Activated CD4-positive, CD25-positive, alpha-beta regulatory T cell treated with anti-CD3 and anti-CD28 coated beads, Interleukin-2, amount 50 U/mL, for 72 hours (primary cell): ENCODE measurements at places on chromosomes 5 and 9.

DNA sequence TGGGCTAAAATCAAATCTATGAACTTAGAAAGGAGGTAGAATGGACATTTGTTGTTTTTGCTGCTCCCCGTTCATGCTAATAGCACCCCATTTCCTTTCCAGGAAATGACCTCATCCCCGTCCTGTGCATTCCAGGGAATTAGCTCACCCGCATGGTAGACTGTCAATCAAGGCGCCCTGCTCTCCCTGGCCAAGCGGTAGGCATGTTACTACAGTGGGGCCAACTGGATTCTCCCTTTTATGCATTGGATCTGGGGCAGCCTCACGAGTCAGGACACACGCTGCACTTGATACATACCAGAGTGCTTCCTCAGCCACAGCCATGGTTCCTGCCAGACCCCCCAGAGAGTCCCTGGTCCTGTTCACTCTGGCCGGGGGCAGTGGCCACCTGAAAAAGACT is 111.0 kb upstream of the PTCH1 start:
- DNase-seq = no peak

DNA sequence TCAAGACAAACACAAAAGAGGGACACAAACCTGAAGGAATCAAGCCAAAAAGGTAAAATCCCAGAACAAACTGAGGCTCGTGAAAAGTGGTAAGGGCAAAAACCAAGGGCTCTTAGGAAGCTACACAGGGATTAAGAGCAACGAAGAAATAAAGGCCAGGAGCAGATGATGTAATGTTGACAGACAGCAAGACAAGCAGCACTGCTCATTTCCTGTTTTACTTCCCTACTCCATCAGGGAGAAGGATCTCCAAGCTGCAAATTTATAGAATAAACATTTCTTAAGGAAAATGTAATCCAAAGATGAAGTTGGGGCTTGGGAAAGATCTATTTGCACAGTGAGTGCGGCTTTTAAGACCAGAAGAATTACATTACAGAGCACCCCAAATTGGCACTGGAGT is 182.3 kb upstream of the MAP1B start:
- DNase-seq = no peak

- DNase-seq = no peak
Observed at GRCh38 chr9:37936965-37937364, 33.0 kb upstream of the SLC25A51 start.

DNA sequence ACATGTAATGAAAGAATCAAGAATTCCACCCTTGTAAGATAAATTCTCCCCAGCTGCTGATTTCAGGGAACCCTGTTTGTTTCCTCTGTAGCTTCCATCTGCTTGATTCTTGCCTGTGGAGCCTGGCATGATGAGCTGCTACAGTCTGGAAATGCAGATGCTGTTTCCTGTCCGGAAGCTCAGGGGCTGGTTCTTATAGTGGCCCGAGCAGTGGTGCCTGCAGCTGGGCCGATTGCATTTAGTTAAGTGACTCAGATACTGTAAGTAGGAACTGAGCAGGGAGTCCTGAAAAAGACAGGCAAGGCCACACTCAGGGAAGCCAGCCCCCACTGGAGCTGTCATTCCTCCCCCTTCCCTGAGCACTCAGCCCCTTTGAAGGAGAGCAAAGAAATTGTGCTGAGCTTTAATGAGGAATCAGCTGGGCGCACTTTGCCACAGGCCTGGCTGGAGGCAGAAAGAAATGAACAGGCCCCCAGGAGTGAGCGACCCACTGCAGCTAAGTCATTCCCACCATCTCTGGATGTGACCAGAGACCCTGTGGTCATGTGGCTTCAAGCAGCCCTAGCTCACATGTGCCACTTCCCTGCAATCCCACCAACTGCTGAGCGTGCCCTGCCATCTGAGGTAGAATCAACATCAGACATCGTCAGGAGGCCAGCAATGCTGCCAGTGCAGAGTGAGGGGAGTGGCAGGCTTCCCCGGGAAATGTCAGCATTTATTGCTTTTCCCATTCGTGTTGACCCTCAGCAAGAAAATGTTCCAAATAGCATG is 206.0 kb upstream of the WWC1 start:
- no peak for DNase-seq

DNA sequence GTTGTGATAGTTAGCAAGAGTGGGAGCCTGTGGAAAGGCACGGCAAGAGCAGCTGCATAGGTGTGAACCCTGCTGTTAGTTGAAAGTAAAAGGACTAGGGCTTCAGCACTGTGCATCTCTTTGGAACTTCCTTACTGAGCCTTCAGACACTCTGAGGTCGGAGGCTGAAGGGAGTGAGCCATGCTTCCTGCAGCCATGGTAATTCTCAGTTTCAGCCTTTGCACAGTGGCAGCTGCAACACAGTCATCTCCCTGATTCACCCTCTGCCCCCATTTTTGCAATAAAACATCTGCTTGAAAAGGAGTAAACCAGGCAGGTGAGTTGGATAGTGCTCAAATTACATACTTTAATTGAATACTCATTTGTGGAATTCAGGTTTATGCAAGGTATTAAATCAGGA is 6.5 kb upstream of the TLE4 start:
- no peak for DNase-seq

GRCh38 chr9:136437839-136438547 is 1.7 kb downstream of the INPP5E start:
- DNase-seq = no peak

DNA sequence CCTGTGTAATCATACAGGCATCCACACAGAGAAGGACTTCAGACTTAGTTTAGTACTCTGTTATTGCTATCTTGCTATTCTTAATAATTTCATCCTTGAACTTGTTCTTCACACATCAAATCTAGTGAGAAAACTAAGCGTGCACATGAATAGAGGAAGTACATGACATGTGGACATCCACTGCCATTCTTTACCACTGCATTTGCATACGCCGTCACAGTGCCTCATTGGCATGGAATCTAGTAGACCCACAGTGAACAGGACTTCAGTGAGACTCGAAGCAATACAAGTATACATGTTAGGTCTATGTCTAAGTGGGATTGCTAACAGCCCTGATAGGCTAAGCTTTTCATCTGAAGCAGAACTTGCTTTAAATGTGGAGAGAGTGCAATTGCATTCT is 592.1 kb downstream of the TLE4 start:
- no peak for DNase-seq

DNA sequence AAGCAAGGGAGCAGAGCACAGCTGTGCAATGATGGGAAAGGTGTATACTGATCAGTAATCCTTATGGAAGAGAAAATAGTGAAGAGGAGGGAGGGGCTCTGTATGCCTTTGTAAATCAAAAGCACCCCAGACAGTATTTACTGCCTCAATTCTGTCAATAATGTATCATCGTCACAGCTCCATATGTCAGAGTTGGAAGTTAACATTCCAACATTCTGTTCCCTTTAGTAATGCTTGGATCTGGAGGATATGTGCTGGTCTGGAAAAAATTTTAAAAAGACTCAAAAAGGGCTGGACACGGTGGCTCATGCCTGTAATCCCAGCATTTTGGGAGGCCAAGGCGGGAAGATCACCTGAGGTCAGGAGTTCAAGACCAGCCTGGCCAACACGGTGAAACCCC is 310.4 kb downstream of the ACTL7B start:
- no peak for DNase-seq

DNA sequence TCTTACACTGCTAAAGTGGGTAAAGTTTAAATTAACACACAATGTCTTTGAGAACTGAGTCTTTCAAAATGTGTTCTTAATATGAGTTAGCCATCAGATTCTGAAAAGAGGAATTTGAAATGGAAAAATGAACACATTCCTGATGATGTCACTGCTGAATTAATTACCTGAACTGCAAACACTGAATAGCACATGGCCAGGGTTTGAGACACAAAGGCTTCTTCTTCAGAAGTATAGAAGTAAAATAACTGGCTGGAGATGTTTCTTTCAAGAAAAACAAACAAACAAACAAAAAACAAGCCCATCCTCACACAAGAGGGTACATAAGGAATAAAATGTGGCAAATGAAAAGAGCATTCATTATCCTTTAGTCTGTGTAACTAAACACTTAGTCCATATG is 7.1 kb downstream of the GLIS3 start:
- no peak for DNase-seq

GRCh38 chr9:21443849-21444625 is 3.8 kb downstream of the IFNA1 start:
- no peak for DNase-seq

DNA sequence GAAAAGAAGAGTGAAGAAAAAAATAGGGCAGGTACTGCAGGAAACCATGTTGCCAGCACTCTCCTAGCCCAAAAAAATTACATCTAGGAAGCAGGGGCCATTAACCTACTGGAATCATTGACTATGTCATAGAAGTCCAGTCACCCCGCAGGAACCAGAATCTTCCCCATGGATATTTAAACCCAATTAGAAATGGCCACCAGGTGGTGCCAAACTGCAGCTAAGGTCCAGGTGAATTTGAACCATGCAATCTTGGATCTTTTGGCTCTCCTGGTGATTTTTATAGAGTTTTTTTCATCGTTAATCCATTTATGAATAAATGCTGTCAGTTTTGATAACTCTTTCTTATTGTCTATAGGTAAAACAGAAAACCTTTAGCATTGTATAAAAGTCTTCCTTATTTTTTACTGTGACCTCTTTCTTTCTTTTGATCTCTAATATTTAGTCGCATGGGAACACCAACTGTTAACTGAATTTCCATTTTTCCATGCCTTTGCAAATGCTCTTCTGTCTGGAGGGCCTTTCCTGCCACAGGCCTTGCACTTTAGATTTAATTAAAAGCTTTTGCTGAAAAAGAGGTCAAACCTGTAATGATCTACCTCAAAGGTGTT is 147.5 kb upstream of the FGF10 start:
- DNase-seq = no peak

DNA sequence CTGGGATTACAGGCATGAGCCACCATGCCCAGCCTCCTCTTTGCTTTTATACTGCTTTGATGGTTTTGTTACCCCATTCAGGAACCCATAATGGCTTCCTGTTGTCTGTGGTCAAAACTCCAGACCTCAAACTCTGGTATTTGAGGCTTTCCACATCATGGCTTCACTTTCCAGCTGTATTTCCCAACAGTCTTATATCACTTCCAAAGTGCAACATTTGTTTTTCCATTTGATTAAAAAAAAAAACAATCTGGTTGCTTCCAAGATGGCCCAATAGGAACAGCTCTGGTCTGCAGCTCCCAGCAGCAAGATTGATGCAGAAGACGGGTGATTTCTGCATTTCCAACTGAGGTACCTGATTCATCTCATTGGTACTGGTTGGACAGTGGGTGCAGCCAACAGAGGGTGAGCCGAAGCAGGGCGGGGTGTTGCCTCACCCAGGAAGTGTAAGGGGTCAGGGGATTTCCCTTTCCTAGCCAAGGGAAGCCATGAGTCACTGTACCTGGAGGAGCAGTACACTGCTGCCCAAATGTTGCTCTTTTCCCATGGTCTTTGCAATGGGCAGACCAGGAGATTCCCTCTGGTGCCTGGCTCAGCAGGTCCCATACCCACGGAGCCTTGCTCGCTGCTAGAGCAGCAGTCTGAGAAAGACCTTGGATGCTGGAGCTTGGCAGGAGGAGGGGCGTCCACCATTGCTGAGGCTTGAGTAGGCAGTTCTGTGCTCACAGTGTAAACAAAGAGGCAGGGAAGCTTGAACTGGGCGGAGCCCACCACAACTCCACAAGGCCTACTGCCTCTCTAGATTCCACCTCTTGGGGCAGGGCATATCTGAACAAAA is 458.4 kb downstream of the KDM4C start:
- peak; percentile 37 for DNase-seq

GRCh38 chr9:124520206-124520596 is 13.0 kb upstream of the NR5A1 start:
- no peak for DNase-seq

DNA sequence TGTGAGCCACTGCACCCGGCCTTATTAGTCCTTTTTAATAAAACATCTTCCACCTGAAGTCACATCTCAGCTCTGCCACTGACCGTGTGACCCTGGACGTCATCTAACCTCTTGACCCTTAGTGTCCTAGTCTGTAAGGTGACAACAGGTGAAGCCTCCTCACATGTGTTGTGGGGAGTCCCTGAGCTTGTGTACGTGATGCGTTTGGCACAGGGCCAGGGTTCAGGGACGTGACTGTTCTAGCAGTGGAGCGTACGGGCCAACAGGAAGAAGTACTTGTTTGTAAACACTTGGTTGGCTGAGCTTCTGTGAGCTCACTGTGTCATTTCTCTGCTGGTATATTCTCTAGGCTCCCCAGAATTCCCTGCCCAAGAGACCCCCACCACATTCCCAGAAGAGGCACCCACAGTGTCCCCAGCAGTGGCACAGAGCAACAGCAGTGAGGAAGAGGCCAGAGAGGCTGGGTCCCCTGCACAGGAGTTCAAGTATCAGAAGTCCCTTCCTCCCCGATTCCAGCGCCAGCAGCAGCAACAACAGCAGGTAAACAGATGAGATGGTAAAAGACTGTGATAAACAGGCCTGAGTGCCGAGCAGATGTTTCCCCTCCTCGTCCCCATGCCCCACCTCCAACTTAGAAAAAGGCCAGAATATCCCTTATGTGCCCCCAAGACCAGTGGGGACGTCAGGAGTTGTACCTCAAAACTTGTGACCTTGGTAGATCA is 35.3 kb upstream of the POMT1 start:
- no peak for DNase-seq

GRCh38 chr5:143446535-143447226 is 43.2 kb upstream of the NR3C1 start:
- DNase-seq = no peak

DNA sequence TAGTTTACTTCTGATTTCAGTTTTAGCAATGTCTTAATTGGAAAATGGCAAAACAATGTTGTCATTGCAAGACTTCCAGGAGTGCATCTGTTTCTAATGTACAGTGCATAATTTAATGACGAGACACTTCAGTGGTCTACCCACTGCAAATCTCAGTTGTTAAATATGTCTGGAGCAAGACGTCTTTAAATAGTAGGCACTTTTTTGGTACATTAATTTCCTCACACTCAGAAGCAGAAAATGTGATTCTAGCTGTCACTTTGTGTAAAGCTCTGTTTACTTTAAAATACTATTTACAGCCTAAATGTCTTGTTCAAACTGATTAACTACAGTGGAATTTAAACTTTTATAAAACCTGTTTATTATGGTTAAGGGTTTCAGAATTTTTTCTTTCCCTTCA is 815.5 kb downstream of the TLE1 start:
- DNase-seq = no peak

- no peak for DNase-seq
Observed at GRCh38 chr9:20726144-20726543, 42.1 kb downstream of the FOCAD start.

DNA sequence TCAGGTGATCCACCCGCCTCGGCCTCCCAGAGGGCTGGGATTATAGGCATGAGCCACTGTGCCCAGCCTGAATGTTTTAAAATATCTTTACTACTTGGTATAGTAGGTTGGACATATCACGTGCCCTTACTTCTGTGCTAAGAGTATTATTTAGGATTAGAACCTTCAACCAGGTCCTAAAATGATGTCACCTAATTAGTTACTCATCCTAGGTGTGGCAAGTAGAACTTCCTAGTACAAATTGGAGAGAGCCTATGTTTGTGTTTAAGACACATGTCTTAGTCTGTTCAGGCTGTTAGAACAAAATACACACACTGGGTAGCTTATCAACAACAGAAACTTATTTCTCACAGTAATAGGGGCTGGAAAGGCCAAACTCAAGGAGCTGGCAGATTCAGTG is 51.5 kb downstream of the ZFAND5 start:
- no peak for DNase-seq

GRCh38 chr5:103375350-103375749 is 116.8 kb downstream of the MACIR start:
- DNase-seq = no peak
